NCI-H2227 treated with DMSO at 0.1 percent for 48 hours (cell line): ENCODE measurements at places on chromosomes 2 and 18.

DNA sequence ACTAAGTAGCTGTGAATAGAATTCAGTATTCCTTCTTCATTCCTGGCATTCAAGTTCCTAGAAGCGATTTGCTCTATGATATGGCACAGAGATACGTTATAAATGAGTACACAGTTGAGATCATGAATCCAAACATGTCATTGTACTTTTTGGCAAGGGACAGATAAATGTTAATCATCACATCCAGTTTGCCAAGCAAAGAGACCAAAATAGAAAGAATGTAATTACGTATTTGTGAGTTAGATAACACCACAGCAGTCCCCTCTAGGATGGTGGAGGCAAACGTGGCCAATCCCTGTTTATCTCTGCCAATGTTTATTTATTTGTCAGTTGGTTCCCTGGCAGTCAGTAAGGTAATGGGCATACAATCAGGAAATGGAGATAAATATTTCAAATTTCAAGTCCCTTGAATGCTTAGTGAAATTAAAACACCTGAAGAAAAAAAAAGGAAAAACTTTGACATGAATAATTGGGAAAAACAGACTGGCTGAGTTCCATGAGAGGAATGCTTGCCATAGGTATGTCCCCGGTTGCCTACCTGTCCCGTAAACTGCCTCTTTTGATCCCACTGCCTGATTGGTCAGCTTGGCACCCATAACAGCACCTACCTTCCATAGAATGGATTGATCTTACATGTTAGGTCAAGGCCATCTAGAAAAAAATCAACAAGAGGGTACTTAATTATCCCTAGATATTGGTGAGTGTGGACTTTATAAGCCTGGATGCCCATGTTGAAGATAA lies 451.1 kb upstream of the NETO1 start:
- DNase-seq, result no peak

- DNase-seq, result peak; percentile 13
These were observed 383.6 kb downstream of the PIK3C3 start for GRCh38 chr18:42338683-42339082.

GRCh38 chr2:219452361-219453317 lies 18.0 kb downstream of the SPEG start:
- no peak for DNase-seq

- no peak for DNase-seq
These were observed 279.5 kb downstream of the RND3 start for GRCh38 chr2:150207979-150208378.

- no peak for DNase-seq
These were observed 14.0 kb downstream of the KIF1A start for GRCh38 chr2:240806006-240806405.

DNA sequence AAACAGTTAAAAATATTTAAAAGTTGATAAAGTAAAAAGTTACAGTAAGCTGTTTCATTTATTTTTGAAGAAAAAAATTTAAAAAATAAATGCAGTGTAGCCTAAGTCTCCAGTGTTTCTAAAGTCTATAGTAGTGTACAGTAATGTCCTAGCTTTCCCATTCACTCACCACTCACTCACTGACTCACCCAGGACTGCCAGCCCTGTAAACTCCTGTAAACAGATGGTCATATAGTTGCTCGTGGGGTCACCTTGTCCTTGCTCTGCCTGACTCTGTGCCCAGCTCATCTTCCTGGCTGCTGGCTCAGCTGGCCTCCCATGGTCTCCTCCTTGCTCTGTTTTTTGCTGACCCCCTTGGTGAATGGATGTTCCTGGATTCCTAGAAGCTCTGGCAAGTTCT lies 180.3 kb downstream of the VAPA start:
- no peak for DNase-seq

- DNase-seq, result no peak
These were observed 98.9 kb upstream of the ATP8B1 start for GRCh38 chr18:57901825-57902589.

DNA sequence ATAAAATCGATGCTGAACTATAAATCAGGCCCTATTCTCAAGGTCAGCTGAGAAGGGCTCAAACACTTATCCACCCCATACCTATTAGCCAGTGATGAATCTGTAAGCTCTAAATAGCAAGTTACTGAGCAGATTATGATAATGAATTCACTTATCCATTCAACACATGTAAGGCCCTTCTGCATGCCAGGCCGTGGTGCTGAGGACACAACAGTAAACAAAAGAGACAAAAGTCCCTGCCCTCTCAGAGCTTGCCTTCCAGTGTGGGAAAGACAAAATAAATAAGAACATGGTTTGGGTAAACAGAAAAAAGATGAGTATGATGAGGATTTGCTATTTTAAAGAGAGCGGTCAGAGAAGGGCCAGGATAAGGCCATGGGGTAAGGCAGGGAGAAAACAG lies 11.7 kb downstream of the TTC32 start:
- no peak for DNase-seq

DNA sequence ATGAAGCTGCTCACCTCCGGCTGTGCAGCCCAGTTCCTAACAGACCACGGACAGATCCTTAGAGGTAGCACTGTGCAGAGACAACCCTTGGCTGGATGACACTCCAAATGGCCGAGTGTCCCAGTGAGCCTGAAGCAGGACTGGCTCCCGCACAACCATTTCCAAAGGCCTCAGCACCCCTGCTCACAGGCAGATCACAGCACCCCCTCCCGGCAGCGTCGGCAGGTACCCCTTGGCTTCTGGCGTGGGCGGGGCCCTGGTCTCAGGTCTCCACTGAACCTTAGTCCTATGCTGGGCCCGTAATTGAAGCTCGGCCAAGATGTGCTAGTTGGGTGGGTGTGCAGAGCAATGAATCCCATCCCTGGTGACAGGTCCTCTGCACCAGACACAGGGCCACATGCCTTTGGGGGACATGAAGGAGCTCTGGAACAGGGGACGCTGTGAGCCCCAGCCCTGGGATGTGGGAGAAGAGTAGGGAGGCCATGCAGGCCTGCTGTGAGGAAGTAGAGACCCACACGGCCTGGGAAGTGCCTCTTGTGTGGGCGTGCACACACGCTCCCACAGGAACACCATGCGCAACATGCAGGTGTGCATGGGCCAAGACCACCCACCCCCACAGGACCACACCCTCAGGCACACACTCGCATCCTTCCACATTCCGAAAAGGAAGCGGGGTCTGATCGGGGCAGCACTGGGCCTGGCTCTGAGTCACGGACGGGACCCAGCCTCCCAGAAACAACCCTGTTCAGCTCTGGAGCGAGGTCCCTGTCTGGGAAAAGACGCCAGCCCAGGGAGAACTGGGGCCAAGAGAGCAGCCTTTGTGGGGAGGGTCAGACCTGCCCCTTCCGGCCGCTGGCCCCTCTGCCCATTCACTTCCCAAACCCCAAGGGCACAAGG lies 2.8 kb downstream of the DUSP2 start:
- DNase-seq, result no peak

- no peak for DNase-seq
These were observed 58.5 kb upstream of the TWIST2 start for GRCh38 chr2:238789317-238789806.

- DNase-seq, result no peak
These were observed 21.9 kb downstream of the CARF start for GRCh38 chr2:202933958-202934357.
